ENCODE measurements at places on chromosomes 16 and 17.

GRCh38 chr16:21986692-21987246 lies 14.1 kb downstream of the PDZD9 start:
- no peak for DNase-seq

- no peak for DNase-seq
These were observed 59.3 kb upstream of the MRTFB start for GRCh38 chr16:14011846-14012245.

DNA sequence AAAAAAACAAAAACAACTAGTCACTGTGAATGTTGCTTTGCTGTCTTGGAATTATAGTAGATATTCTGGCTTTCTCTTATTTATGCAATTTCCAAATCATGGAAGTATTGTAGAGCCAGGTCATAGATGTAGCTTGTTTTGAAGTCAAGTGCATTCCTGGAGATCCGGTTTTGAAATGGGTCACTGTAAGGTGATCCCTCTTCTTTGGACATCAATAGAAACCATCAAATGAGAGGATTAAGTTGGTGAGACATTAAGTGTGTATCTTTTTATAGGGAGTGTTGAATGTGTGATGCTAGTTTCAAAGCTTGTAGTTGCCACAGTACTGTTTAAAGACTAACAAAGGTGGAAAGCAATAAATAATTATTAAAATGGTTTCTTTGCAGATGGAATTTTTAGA lies 4.5 kb downstream of the PRKAR1A start:
- no peak for DNase-seq

GRCh38 chr17:68305142-68305541 lies 13.8 kb downstream of the ARSG start:
- no peak for DNase-seq

- DNase-seq, result no peak
These were observed 33.3 kb downstream of the PECAM1 start for GRCh38 chr17:64357191-64357981.
